ENCODE measurements at places on chromosomes 7 and 10.

DNA sequence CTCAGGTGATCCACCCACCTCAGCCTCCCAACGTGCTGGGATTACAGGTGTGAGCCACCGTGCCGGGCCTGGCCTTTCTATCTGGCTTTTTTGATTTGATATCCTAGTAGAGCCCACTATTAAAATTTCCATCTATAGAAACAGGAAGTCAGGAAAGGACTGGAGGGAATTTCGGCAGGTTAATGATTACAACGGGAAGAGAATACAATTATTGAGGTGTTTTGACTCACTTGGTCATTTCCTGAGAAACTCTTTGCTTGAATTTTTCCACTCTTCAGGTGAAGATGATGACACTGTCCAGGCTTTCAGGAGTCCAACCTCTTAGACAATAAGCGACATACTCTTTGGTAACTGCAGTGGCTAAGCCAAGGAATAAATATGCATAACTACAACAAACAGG, 1.1 kb upstream of the MKLN1 start:
- DNase-seq: no peak

- no peak for DNase-seq
Measured at GRCh38 chr10:22156750-22157149, 61.1 kb downstream of the EBLN1 start.

GRCh38 chr7:88835147-88835728, 39.7 kb upstream of the TEX47 start:
- DNase-seq: no peak

DNA sequence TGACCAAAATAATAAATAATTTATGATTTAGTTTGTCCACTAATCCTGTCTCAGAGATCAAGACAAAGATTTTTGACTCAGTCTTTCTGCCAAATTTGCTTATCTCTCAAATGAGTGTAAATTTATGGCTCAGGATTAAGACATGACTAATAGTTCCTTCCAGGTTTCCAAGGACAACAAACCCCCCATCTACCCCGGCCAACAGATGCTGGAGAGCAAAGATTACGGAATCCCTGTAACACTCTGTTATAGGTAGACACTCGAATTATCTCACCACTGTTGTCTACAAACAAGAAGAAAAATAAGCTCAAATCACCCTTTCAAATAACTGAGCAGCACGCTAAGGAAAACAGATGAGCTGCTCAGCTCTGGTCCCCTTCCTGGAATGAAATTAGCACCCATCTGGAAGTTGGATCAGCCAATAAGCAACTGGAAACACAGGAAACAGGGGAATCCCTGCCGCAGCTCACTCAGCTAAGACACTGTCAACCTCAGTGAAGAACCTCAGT, 56.8 kb upstream of the SVIL start:
- DNase-seq: no peak

DNA sequence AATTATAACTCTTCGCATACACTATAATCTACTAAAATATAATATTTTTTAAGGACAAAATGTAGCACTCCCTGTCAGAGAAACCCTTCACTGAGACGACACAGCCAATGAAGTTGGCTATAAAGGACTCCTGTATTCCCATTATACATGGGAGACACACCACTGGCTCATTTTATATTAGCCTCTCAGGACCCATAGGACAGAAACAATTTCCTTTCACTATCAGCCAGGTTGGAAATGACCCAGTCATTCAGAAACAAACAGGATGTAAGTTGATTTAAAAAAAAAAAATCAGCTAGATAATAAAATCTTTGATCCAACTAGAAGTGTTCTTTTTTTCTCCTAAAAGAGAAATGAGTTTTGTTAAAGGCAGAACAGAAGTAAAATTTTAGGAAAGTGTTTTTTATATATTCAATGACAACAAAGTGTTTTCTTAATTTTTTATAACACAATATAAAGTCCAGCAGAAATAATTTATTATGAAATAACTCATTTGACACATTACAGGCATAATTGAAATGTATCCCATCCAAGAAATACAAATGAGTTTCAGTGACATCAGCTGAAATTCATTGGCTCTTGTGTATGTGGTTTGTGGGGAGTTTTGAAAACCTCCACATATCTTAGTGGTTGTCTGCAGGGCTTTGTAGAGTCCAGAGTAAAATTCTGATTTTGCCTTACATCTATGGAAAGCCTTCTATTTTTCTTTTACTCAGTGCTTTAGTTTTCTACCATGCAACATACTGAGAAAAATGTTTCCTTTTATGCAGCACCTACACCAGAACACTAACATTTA, 64.1 kb downstream of the CTTNBP2 start:
- DNase-seq: no peak

DNA sequence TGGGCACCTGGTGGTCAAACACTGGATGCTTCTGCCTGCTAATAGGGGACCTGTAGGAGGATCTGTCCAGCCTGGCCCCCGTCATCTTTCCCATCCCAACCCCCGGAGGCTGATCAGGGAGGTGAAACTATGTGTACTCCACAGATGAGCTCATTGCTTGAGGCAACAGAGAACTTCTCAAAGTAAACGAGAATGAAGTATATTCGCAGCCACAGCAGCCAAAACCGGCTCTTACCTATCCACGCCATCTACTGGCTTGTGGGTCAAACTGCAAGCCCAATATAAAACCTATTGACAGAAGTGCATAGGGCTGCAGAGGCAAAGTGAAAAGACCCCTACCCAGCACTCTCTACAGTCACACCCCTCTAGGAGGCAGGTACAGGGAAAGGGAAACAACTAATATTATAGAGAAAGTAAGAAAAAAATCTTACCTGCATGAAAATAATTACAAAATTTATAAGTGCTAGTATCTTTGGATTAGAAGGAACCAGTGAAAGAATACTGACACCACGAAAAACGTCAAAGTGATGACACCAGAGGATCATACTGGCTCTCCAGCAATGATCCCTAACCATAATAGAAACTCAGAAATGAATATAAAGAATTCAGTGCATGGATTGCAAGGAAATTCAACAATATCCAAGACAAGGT, 973.5 kb downstream of the ANKRD7 start:
- no peak for DNase-seq

GRCh38 chr7:155448632-155449007, 9.3 kb upstream of the EN2 start:
- DNase-seq: no peak

DNA sequence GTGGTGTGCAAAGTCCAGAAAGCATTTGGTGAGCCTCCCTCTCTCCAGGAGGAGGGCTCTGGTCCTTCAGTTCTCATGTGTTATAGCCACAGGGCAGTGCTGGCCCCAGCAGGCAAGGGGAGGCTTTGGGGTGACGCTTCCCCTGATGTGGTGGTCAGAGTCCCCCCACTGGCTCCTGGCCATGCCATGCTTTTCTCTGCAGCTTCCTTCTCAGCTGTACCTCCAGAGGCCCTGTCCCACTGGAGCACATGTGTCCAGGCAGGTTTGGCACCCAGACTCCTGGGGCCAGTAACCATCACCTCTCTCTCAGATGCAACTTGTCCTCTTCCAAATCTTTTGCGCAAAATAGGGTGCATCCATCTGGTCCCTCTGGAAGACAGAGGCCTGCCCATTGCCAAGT, 233.0 kb upstream of the ZNF32 start:
- no peak for DNase-seq

- DNase-seq: no peak
Measured at GRCh38 chr10:31362023-31362641, 43.1 kb downstream of the ZEB1 start.

DNA sequence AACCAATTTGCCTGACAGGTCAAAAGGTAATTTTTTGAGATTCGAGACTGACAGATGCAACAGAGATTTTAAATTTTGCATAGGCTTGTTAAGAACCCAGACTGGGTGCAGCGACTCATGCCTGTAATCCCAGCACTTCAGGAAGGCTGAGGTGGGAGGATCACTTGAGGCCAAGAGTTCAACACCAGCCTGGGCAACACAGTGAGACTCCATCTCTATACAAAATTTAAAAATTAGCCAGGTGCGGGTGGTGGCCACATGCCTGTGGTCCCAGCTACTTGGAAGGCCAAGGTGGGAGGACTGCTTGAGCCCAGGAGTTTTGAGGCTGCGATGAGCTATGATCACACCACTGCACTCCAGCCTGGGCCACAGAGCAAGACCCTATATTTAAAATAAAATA, 34.6 kb downstream of the AMZ1 start:
- DNase-seq: no peak

DNA sequence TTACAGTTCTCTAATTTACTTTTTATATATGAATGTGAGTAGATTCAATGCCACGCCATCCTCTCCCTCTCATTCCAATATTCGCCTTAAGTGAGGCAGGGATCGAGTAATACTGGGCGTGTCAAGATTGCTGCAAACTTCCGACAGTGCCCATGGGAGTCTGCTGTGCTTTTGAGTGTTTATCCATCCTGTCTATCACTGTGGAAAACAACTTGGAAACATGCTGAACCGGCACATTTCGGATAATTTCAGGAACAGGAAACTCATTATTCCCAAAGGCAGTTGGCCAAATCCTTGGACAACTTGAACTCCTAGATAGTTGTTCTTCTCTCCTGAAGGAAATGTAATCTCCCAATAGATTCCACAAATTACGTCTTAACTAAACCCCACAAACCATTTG, 28.5 kb downstream of the PIP4K2A start:
- no peak for DNase-seq

DNA sequence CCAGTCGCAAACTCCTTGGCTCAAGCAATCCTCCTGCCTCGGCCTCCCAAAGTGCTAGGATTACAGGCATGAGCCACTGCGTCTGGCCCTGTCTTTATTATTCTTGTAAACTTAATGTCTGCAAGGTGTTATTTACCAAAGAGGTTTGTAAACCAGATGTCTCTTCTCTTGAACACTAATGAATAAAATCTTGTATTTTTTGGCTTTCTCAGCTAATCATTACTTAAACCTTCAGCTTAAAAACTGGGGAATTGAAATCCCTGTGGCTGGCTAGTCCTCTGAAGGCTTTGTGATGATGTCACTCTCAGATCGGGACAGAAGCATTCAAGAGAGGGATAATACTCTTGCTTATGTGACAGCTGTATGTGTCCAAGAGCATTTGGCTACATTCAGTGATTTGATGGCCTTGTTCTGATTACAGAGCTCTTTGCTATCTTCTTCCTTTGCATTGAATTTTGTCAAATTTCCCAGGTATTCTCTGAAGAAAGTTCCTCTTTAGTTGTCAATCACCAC, 130.3 kb downstream of the BICC1 start:
- no peak for DNase-seq

DNA sequence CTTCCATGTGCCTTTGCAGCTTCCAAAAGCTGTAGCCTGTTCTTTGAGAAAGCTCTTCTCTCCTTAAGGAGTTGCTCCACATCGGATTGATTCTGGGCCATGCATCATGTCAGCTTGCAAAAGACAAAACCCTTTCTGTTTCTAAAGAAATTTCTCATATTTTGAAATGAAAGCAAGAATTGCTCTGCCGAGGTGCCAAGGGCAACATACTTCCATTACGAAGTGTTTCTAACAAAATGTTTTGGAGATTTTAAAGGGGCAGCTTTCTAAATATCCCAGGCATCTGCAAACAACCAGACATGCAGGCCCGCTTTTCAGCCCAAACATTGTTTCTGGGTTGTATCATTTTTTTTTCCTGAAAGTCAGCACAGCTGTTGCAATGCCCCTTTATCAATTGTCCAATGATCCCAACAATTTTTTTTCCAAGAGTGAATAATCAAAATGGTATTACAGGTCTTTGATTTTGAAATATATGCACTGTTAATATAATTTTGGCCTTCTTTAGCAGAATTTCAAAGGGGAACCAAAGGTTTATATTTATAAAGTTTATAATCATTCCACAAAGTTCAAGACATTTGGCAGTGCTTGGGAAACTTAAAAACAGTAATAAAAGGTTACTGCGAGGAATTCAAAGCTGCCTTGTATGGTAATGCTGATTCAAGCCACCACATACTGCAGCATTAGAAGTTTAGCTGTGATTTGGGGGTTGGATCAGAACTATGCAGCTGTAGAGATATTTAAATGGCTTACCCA, 61.0 kb downstream of the TES start:
- DNase-seq: no peak

DNA sequence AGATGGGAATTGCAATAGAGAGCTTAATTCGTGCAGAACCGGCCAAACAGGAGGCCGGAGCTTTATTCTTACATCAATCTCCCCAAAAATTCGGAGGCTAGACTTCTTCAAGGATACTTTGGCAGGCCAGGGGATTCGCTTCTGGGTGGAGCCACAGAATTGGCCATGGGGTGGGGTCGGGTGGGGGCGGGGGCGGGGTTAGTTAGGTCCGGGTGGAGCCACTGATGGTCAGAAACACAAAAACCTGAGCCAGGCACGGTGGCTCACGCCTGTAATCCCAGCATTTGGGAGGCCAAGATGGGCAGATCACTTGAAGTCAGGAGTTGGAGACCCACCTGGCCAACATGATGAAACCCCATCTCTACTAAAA, 87.5 kb downstream of the SEPTIN14 start:
- no peak for DNase-seq

- DNase-seq: no peak
Measured at GRCh38 chr10:11345224-11346054, 266.0 kb downstream of the USP6NL start.

GRCh38 chr10:101030496-101031127, 317 bp downstream of the PDZD7 start:
- DNase-seq: no peak

DNA sequence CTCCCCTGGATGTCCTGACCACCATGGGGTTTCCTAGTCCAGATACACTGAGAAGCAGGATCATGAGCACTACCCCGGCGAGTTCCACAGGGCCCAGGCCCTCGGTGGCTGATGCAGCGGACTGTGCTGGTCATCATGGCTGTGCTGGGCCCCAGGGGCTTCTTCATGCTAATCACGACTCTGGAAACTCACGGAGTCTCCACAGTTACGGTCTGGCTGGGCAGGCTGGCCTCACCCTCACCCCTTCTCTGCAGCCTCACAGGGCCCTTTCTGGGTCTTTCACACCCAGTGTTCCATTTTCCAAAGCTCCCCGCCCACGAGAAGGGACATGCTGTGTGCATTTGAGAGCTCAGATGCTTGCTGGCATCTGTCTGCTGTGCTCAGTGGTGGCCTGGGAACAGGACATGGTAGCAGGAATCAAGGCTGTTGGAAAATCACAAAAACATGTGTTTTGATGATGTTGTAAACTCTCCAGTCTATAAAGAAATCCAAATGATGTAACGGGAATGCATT, 119.0 kb downstream of the PTPN20 start:
- DNase-seq: no peak

GRCh38 chr7:120985130-120985758, 3.3 kb upstream of the CPED1 start:
- no peak for DNase-seq

DNA sequence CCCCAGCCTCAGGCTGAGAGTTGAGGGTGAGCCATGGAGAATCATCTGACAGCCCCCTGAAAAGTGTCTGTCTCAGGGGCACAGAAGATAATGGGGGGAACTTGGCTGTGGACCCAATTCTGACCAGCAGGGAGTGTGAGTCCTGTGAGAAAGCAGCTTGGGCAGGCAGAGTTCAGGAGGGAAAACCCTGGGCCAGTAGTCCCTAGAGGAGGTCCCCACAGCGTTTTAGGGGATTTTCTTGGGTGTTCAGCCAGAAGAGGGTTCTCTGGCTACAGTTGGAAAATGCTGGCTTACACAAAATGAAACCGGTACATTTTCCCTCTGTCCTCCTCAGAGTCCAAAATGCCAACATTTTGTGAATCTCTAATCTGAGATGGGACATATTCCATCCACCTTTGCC, 35.8 kb upstream of the TRIM8 start:
- no peak for DNase-seq

All from stimulated activated effector memory CD8-positive, alpha-beta T cell treated with anti-CD3 and anti-CD28 coated beads, Interleukin-12 subunit alpha, Interleukin-12 subunit beta, amount 100 ng/mL, for 72 hours (primary cell).